ENCODE measurements at places on chromosomes 16 and 17.
A peak's percentile ranks its signal among the peaks of the same experiment; 100 is the strongest.

DNA sequence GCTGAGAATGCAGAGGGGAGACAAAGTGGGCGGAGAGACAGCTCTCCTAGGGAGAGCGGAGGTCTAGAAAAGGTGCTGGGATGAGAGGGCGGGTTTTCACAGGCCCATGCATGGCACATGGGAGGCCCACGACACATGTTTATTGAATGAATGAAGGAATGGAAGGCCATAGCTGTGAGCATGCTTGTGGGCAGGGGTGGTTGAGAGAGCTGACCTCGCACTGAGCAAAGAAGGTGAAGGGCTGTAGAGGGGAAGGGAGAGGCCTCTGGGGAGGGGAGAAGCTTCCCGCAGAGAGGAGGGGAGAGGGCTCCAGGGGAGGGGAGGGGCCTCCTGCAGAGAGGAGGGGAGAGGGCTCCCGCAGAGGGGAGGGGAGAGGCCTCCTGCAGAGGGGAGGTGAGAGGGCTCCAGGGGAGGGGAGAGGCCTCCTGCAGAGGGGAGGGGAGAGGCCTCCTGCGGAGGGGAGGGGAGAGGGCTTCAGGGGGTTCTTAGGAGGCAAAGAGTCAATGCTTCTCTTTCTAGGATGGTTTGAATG is 27.3 kb downstream of the SDK2 start:
- no peak for DNase-seq

- no peak for DNase-seq
Observed at GRCh38 chr16:6684076-6684673, 648.5 kb upstream of the RBFOX1 start.

DNA sequence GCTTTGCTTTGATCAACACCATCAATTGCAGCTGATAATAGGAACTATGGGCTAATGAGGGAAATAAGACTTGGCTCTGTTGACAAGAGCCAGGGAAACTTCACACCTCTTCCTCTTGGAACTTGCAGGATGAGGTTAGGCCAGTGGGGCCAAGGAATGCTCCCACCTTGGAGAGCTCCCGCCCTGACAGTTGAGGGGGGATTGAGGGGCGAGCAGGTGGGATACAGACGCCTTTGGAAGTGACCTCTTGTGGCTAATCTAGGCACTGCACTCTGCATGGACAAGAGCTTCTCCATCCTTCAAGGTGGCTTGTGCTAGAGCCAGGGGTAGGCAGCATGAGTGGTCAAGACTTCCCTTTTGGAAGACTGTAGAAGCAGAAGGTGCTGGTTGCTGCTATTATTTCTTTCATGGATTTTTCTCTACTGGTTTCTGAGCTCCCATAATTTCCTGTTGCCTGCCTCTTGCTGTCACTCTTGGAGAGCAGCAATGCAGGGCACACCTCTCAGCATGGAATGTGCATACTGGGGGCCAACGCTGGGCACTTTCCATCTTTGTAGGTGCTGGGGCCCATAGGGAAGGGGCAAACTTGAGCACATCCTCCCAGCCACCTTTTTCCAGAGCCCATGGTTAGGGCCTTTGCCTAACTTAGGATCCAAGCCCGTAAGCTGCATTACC is 2.3 kb upstream of the PHF12 start:
- no peak for DNase-seq

GRCh38 chr16:10922328-10923145 is 19.7 kb downstream of the DEXI start:
- no peak for DNase-seq

DNA sequence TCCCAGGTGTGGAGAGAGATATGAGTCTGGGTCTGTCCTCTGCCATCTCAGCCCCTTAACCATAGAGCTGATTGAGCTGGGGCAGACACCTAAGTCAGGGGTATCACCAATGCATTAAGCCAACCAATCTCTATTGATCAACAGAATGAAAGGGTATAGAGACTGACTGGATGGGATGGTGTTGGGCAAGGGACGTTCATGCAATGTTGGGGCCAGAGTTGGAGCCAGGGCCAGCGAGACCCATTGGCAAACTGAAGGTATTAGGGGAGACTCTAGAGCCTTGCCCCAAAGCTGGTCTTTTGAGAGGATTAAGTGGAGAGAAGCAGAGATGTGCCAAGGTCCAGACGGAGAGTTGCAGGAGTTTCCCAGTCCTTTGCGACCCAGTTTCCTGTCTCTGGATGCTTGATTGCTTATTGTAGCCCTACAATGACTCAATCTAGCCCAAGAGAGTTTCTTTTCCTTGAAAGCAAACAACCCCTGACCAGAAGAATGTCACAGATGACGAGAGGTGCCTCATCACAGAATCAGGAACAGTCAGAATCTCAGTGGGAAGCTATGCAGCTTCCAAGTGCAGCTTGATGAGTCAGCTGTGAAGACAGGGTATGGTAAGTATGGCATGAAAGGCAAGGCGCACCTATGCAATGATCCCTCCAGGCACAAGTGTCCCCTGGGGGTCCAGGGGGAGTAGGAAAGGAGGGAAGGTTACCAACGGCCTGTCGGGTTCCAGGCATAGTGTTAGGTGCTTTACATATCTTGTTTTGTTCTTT is 137.2 kb downstream of the UTP18 start:
- DNase-seq: no peak

DNA sequence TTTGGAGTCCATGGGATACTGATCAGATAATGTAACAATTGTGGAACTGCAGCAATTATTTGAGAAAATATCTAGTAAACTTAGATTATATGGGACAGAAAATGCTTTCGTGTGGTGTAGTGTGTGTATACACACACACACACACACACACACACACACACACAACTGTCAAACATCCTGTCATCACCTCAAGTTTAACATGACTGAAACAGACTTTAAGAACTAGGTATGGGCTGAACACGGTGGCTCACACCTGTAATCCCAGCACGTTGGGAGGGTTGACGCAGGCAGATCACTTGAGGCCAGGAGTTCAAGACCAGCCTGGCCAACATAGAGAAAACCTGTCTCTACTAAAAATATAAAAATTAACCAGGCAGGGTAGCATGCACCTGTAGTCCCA is 544 bp upstream of the EVI2A start:
- DNase-seq: no peak

DNA sequence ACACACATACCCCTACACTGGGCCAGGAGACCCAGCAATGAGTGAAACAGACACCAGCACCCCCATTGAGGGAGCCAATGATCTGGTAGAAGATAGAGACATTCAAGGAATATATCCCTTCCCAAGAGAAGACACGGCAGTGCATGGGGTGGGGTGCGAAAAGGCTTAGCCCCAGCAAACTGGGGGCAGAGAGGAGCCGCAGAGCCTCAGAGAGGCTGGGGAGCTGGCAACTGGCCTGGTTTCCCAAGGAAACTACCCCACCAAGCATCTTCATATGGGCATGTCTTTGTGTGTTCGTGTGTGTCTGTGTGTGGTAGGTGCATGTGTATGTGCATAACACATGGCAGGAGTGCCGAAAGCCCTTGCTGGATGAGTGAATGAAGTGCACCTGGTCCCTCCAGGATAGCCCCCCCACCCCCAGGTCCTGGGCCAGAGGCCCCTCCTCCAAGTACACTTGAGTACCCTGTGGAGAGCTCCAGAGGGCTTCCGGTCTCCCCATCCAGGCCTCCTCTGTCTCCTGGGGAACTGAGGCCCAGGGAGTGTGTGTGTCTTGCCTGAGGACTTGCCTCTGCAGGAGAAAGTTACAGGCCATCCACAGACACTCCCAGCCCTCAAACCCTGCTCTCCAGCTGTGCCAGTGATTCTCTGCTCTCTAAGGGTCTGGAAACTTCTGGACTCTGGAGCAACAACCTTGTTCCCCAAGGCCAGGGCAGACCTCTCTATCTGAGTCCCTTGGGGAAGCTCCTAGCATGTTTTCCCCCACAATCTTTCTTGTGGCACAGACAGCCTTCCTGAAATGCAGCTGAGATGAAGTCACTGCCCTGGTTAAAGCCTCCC is 15.9 kb downstream of the TBX2 start:
- DNase-seq: no peak

- DNase-seq: no peak
Observed at GRCh38 chr16:53058441-53058840, 3.6 kb downstream of the CHD9 start.

- DNase-seq: no peak
Observed at GRCh38 chr17:60863892-60864707, 186.4 kb downstream of the BCAS3 start.

GRCh38 chr16:57657228-57657627 is 10.9 kb upstream of the ADGRG3 start:
- DNase-seq: no peak

GRCh38 chr17:258045-258734 is 76.7 kb upstream of the DOC2B start:
- DNase-seq: no peak

- no peak for DNase-seq
Observed at GRCh38 chr16:82636485-82636884, 9.7 kb downstream of the CDH13 start.

GRCh38 chr16:46830417-46830901 is 521 bp downstream of the C16orf87 start:
- DNase-seq: peak; percentile 3

Measured in stimulated activated CD8-positive, alpha-beta memory T cell treated with anti-CD3 and anti-CD28 coated beads, Interleukin-4, amount 100 ng/mL, for 4 hours (primary cell).